ENCODE measurements at places on chromosomes 7 and 10.

GRCh38 chr10:78402591-78402990 is 368.9 kb downstream of the RPS24 start:
- no peak for DNase-seq

- DNase-seq = no peak
These were observed 6.9 kb upstream of the KAZALD1 start for GRCh38 chr10:101054876-101055275.

- DNase-seq = no peak
These were observed 53.9 kb downstream of the WIPF3 start for GRCh38 chr7:29860186-29860585.

DNA sequence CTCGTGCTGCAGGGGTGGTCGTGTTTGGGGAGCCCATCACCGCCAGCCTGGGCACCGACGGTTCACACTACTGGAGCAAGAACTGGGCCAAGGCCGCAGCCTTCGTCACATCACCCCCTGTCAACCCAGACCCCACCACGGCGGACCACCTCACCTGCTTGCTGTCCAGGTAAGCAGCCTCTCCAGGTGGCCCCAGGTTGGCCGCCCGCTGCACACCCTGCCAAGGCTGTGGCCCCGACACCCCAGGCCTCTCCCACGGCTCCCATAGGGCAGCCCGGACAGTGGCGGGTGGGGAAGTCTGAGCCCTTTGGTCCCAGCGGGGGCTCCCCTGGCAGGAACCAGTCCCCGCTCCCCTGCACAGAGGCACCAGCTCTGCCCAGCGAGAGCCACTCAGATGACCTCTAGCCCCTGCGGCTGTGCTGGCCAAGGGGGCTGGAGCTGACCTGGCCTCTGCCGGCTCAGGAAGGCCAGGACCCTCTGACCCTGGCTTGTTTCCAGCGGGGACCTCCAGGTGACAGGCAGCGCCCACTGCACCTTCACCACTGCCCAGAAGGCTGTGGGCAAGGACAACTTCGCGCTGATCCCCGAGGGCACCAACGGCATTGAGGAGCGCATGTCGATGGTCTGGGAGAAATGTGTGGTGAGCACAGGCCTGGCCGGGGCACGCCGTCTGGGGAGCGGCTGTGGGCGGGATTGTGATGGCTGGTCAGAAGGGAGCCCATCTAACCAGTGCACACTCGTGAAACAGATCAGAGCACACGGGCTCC is 13.8 kb downstream of the DPYSL4 start:
- no peak for DNase-seq

GRCh38 chr7:150417239-150417638 is 33.2 kb upstream of the GIMAP8 start:
- DNase-seq = no peak

- no peak for DNase-seq
These were observed 13.9 kb upstream of the DNAAF5 start for GRCh38 chr7:712381-713138.

DNA sequence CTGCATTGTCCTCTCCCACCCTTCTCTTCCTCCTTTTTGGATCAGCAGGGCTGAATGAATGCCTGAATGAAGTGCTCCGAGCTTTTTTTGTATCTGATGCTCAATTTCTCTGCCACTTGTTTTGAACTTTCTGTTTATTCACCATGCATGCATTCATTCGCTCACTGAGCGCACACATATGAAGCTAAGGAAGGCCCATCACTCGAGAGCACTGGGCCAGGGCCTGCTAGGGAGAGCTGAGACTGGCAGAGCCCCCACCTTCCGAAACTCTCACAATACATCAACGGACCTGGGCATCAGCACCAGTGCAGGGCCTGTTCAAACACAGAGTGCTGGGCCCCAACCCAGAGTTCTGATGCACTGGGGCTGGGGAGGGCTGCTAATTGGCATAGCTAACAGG is 45.7 kb downstream of the RPS24 start:
- DNase-seq = no peak

DNA sequence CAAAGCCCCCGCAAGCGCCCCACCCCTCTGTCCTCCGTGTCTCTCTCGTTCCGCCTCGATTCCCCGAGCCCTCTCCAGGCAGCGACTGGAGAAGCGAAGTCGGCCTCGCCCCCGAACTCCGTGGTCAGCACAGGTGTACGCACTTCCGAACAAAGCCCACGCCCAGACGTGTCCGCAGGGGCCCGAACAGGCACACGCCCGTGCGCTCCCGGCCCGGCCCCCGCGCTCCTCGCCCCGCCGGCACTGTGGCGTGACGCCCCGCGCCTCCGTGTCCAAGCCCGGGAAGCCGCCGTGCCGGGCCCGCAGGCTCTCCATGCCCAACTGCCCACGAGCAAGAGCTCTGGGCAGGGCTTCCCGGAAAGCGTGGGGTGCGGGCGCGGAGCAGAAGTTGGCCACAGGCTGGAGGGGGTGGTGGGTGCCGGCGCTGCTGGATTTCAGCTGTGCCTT is 662 bp downstream of the NRCAM start:
- no peak for DNase-seq

DNA sequence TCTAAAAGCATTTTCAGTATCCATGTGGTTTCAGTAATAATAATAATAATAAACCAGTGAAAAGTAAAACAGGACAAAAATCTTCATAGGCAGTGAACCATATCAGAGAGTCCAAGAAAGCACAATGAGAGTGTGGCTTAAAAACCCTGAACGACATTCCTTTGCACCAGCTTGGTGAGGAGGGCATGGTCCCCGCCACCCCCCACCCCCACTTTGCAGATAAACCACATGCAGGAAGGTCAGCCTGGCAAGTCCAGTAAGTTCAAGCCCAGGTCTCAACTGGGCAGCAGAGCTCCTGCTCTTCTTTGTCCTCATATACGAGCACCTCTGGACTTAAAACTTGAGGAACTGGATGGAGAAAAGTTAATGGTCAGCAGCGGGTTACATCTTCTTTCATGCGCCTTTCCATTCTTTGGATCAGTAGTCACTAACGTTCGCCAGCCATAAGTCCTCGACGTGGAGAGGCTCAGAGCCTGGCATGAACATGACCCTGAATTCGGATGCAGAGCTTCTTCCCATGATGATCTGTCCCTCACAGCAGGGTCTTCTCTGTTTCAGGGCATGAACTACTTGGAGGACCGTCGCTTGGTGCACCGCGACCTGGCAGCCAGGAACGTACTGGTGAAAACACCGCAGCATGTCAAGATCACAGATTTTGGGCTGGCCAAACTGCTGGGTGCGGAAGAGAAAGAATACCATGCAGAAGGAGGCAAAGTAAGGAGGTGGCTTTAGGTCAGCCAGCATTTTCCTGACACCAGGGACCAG is 172.5 kb downstream of the EGFR start:
- DNase-seq = no peak

GRCh38 chr7:114478384-114478783 is 63.8 kb downstream of the FOXP2 start:
- no peak for DNase-seq

DNA sequence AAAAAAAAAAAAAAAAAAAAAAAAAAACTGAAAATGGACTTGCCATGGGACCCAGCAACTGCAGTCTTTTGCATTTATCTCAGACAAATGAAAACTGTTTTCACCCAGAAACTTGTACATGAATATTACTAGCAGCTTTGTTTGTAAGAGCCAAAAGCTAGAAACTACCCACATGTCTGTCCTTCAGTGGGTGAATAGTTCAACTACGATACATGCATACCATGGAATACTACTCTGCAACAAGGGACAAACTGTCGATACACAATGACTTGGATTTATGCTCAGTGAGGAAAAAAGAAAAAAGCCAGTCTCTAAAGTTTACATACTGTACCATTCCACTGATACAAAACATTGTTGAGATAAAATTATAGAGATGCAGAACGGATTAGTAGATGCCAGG is 195.6 kb downstream of the KIAA1217 start:
- DNase-seq = no peak

DNA sequence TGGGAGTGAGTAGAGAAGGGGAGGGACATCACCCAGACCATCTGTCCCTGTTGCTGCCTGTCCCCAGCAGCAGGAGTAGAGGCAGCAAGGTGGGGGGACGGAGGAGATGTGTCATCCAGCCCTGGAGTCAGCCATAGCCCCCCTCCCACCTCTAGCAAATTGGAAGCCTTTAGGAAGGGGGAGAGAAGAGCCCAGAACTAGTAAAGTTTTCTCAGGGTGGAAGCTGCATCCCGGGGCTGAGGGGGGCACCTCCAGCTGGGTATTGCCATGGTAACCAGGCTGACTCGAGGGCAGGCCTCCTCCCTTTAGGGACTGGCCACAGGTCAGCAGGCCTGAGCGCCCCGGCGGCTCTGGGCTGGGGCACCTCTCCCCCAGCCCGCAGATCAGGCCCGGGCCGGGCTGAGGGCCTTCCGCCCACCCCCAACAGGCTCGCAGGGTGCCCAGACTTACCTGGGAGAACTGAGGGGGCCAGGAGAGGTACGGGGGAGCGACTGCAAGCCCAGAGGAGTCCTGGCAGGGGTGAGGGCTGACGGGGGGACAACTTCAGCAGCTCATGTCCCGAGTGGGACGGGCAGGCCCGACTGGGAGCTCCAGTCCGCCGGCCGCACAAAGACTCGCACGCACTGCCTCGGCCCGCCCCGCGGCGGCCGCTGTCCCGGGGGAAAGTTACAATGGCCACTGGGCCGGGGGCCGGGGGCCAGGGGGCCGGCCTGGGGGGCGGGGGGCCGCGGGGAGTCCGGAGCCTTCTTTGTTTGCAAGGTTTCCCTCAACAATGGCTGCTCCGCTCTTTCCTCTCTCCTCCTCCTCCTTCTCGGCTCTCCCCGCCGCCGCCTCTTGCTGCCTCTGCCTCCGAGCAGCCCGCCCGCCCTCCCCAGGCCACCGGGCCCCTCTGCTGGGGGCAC is 6.0 kb downstream of the LDB1 start:
- DNase-seq = no peak

DNA sequence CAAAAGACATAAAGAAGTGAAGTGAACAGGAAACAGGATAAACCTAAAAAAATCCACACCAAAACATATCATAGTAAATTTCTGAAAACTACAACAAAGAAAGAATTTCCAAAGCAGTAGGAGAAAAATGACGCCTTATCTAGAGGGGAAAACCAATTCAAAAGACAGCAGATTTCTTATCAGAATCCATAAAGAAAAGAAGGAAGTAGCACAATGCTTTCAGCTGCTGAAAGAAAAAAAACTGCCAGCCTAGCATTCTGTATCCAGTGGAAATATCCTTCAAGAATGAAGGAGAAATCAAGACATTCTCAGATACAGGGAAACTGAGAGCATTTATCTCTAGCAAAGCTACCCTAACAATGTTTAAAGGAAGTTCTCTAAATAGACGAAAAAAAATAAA is 37.8 kb downstream of the PDLIM1 start:
- DNase-seq = no peak

GRCh38 chr10:77537071-77537470 is 100.5 kb downstream of the KCNMA1 start:
- DNase-seq = no peak

DNA sequence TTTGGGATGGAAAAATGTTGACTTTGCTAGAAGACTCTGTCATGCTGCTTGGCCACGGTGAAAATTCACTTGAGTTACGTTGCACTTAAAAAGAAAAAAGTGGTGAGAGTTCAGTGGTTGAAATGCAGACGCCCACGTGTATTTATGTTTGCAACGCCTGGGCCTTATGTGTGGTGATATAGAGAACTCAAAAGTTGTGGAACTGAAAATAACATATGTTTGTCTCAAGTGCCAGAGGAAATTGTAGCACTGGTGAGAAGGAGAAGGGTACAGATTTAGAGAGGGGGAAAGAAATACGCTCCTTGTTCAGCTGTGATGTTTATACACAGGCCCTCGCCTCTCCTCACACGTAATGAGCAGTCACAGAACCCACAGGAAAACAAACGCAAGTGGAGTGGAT is 73.6 kb downstream of the EMX2 start:
- DNase-seq = no peak

DNA sequence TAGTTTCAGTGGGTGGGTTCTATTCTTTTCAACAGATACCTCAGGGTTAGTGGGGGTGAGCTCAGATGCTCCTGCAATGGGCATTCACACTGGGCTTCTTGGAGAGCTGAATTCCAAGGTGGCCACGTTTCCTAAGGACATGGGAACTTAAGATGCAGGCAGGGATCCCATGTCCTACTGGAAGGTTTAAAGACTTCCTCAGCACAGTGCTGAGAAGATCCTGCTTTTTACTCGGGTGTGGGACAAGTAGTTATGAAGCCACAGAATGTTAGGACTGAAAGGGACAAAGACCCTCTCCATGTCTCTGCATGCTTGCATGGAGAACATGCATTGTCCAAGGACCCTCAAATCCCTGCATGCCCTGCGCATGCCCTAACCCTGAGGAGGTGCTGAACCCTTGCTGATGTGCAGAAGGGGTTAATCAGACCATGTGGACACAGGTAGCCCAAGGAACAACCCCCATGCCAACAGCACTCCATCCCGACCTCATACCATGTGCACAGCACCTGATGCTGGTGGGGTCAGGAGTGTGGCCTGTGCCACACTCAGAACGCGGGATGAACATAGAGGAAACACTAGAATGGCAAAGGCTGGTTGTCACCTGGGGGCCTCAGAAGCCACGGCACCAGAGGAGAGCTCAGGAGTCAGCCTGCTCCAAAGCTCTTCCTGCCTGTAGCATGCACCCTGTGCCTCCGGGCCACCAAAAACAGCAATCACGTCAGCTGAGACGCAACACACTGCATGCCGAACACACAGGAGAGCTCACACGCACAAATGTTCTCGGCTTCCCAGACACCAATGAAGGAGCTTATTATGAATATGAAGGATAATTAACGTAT is 15.2 kb downstream of the IL2RA start:
- no peak for DNase-seq

DNA sequence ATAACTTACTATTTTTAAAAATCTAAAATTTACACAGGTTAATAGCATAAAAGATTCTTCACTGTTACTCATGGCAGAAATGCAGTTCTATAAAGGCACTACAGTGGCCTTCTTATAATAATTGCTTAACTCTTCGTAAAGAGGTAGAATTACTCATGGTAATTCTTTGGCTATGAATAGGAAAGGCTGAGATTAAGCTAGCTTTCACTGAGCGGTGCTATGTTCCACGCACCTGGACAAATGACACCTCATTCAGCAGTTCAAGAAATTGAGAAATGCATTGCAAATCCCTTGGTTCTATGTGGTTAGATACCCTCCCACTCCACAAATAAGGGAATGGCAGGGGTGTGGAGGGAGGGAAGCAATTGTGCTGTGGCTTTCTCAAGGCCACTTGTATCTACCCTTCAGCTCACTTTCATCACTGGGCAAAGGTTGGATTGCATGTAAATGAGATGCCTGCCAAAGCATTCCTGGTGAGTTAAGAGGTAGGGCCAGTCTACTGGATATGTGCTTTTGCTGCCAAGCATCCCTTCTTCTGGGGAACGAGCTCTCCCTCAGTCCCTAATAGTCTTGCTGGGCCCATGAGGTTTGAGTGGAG is 210.9 kb downstream of the TEX36 start:
- no peak for DNase-seq

- DNase-seq = no peak
These were observed 13.0 kb downstream of the ESYT2 start for GRCh38 chr7:158816271-158816670.

GRCh38 chr10:121322776-121323175 is 275.5 kb downstream of the FGFR2 start:
- DNase-seq = no peak

- DNase-seq = no peak
These were observed 382.4 kb downstream of the ARL4A start for GRCh38 chr7:13069841-13070240.
